ENCODE measurements at places on chromosomes 2 and 18.

- DNase-seq = no peak
Observed at GRCh38 chr18:48313792-48314191, 95.4 kb downstream of the ZBTB7C start.

DNA sequence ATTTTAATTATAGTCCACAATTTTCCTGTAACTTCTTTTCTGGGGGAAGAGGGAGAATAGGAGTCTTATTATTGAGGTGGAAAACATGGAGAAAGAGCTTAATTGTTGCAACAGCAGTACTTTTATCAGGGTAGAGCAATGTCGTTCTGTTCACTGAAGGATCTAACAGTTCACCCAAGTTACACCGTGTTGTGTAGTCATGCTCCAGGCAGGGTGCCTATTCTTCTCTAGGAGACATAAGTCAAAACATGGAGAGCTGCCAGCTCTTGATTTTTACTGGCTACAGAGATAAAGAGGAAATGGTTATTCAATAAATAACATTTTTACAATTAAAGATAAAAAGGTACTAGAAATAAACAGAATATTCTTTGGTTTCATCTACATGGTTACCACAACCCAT lies 594.3 kb upstream of the NETO1 start:
- no peak for DNase-seq

- no peak for DNase-seq
Observed at GRCh38 chr2:62964050-62964449, 86.6 kb upstream of the OTX1 start.

GRCh38 chr2:62266433-62267038 lies 70.6 kb downstream of the B3GNT2 start:
- DNase-seq = peak; percentile 20

DNA sequence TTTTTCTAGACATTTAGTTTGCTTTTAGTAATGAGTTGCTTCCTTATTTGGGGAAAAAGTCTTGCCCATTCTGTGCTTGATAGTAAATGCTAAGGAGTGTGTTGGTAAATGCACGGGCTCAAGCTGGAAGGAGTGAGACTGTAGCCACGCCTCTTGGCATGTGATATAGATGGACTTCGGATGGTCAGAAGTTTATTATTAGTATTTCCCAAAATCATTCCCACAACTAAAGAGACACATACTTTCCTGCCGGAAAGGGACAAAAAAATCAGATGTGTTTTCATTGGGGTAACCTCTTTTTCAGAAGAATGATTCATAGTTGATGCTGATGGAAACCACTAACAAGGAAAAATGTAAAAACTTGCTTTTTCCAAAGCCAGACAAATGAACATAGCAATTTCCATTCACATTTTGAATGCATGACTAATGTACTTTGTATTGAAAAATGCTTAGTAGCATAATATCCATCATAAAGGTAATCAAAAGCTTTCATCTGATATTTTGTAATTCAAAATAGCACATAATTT lies 133.2 kb downstream of the ZNF532 start:
- no peak for DNase-seq

DNA sequence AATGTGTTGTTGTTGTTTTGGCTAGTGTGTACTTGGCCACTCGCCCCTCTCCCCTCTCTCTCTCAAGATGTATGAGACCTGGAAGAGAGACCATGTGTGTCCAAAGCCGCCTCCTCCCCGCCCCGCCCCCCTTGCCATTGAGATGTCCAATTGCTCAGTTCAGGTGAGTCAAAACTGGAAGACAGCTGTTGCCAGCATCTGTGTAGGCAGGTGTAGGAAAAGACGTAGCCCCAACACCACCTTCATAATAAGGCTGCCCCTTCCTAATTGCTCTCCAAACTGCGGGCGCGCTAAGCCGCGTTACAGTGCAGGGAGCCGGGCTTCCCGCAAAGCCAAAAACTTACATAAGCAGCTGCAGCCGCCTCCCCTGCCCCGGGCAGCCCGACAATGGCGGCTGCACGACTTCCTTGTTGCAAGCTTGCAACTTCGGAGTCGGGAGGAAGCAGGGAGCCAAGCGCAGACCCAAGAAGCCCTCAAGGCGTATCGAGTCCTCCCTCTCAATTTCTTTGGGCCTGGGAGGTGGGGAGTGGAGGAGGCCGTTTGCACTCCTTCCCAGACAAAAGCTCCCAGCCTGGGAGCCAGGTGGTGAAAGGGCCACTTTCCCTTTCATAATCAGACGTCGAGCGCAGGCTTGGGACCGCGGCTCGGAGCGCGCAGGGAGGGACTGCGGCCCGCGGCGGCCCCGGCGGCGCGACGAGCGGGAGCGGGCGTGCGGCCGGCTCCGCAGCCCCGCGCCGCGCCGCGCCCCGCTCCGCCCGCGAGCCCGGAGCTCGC lies 882 bp downstream of the ZBTB14 start:
- DNase-seq = peak; percentile 75

DNA sequence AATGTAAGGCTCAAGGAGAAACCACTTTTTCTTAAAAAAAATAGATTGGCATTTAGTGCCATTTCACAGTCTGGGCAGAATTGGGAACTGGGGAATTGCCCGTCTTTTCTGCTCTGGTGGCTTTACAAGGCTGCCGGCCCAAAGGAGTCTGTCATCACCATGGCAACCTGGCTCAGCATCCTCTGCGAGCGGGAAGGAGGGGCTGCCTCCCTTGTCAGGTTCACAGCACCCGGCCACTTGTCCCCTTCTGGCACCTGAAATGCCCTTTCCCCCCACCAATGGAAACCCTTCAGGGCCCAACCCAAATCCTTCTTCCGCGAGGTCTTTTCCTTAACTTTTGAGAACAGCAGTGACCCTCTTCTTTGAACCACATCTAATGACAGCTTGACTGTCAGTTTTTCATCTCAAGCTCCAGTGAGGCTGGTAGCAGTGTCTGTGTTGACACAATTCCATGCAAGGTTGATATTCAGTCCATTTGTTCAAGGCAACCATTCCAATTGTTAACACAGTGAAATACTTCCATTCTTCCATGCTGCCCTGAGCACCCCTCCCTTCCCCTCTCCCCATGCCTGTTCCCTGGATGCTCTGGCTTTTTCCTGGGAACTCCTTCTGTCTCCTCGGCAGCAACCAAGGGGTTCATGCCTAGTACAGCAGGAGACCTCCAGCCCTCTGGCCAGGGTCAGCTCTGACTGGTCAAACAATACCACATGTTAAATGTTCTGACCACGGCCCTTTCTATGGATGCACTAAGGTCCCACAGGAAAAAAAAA lies 79.6 kb downstream of the DNER start:
- DNase-seq = no peak

DNA sequence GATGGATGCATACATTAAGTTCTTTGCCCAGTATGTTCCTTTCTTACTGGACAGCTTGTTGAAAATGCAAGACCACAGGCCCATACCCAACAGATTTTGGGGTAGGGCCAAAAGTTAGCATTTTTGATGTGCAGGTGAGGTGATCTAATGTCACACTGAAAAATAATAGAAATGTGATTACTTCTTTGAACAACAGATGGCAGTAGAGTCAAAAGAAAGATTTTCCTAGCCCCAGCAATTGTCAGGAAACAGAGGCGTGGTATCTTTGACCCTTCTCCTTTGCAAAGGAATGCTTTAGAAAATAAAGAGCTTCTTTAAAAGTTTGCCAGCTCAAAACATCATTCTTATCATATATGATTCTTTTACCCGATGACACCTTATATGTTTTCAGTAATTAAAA lies 343.6 kb upstream of the SYT4 start:
- DNase-seq = no peak

DNA sequence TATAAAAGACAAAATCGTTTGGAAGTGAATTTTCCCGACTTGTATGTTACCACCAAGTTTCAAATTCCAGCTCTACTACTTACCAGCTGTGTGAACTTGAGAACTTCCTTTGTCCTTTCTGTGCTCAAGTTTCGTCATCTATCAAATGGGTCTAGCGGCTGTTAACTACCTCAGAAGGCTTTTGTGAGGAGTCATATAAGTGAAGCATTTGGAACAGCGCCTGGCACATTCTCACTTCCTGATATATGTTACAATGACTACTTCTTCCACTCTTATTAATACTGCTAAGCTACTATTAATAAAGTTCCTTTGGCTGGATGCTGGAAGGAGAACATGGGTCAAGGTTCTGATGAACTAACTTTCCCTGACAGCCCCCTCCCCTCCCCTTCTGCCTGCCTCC lies 104.5 kb downstream of the MEIS1 start:
- no peak for DNase-seq

- peak; percentile 57 for DNase-seq
Observed at GRCh38 chr2:60884800-60885199, 3.4 kb downstream of the REL start.

DNA sequence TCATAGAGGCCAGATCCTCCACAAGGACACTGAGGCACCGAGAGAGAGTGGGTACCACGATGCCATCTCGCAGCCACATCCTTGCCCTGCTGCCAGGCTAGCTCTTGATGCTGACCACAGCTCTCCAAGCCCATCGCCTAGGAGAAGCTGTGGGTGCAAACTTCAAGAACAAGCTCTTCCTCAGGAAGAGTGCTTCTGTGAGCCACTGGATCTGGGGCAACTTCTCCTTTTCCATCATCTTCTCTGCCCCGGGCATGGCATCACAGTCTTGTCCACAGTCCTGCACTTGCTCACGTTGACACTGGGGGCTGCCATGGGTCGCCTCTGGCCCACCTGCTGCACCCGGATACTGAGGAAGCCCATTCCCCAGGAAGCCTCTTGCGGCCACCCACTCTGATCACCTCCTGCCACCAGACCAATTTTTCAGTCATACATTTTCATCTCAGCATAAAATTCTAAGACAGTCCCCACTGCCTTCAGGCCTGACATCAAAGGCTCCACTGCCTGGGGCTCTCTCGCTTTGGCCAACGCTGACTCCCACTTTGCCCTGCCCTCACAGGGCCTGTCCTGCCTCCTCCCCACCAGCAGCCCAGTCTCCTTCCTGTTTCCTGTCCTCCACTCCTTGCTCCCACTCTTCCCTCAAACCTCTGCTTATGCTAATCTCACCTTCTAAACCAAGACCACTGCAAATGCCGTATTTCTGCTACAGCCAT lies 243.9 kb downstream of the AFF3 start:
- no peak for DNase-seq

DNA sequence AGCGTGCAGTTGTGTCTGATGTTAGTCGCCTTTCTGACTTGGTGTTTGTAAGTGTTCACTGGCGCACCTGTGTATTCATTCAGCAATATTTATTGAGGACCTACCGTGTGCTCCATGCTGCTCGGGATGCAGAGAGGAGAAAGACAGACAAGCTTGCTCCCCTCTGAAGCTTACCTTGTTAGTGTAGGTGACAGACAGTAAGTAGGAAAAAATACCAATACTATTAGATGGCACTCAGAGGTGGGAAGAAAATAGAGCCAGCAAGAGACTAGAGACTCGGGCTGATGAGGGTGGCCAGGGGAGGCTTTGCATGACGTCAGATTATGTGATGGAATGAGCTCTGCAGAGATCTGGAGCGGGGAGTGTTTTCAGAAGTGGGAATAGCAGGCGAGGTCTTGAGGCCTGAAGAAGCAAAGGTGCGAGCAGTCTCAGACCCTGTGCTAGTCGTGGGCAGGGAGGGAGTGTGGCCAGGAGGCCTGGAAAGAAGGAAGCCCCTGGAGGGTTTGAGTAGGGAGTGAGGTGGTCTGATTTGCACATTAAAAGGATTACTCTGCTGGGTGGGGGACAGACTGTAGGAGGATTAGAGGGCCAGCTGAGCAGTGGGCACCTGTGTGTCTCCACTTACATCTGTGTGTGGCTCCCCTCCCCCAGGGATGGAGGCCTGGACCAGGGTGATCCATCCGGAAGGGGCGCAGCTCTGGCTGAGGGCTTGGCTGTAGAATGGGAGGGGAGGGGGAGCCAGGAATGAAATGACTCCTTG lies 11.8 kb downstream of the MTCL1 start:
- DNase-seq = no peak

DNA sequence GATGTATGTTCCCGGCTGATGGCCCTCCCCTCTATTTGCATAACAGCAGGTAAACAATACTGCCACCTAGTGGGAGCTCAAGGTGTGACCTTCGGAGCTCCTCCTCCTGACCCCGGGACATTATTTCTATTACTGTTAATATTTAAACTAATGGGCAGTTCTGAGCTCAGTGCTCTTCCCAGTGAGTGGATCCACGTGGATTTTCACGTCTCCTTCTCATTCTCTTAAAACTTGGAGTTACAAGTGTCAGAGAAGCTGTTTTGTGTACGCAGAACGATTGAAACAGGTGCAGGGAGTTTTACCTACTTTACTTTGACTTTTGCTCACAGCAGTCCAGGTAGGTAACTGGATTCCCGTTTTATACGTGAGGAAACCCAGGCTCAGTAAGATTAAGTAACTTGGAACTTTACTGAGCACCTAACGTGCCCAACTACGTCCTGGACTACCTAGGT lies 127.3 kb downstream of the PRKCE start:
- DNase-seq = peak; percentile 62

- no peak for DNase-seq
Observed at GRCh38 chr18:60870261-60871153, 462.7 kb upstream of the CDH20 start.

GRCh38 chr2:203994735-203995134 lies 58.2 kb downstream of the ICOS start:
- peak; percentile 5 for DNase-seq

DNA sequence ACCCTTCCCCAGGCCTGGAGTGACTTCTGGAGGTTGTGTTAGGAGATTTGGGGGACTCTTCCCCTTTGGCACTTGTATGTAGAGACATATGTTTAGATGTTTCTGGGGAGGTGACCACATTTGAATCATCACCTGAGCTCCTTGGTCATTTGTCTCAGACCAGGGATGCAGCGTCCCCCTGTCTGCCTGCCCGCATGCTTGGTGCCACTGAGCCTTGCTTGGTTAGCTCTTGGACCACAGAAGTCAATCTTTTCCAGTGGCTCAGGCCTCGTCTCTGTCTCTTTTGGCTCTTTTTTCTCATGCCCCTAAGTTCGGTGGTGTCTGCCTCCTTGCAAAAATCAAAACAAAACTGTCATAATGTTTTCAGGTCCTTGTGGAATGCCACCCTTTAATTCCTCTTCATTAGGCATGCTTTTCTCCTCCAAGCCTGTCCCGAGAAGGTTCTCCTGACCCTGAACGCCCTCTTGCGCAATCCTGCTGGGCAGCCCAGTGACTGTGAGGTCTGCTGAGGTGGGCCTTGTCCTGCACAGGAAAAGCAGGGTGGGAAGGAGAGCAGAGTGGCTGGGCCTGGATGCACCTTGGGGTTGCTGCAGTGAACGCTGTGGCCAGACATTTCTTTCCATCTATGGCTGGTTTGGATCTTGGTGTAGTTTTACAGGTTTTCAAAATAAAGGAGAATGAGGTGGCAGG lies 24.9 kb downstream of the GLI2 start:
- no peak for DNase-seq

DNA sequence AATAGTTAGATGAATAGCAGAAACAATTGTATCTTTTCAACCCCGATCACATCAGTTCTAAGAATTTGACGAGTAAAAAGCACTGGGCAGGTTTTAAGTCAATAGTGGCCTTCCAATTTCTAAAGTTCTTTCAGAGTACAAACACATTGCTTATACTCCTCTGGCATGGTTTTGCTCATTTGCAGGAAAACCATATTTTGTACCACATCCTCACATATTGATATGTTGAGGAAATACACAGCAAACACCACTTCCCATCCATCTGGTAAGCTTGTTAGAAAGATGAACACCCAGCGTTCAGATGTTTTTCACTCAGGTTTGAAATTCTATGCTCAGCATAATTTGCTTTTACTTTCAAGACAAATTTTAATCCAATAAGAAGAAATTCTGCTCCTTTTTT lies 344.6 kb upstream of the ACVR2A start:
- no peak for DNase-seq

- no peak for DNase-seq
Observed at GRCh38 chr2:235868645-235869044, 299.5 kb downstream of the GBX2 start.

GRCh38 chr2:136255648-136256461 lies 137.9 kb upstream of the CXCR4 start:
- no peak for DNase-seq

- no peak for DNase-seq
Observed at GRCh38 chr2:145315053-145315452, 795.1 kb upstream of the ZEB2 start.

All from trophoblast cell (in vitro differentiated cells and primary cell).